HT1080 (cell line): ENCODE measurements at places on chromosomes 7 and 10.

DNA sequence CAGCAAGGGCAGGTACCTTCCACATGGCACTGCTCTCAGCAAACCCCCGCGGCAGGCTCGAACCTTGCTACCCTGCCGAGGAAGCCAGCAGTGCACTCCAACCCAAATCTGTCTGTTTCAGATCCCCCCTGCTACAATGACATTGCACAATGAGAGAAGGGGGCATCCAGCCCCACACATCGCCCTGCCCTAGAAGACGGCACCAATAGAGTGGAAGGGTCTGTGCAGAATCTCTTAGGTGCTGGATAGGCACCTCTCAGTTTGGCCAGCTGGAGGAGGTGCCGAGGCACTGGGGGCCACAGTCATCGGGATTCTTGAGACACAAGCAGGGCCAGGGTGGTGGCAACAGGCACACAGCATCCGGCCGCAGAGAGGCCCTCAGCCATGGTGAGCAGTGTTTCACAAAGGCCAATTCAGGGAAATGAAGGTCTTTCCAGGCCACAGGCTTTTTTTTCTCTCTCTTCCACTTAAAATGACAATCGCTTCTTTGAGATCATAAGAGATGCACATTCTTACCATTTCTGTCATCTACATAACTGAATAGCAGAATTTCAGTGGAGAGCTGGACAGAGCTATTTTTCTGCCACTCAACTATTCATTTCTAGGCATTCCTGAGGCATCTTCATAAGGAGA is 281.3 kb downstream of the TNS3 start:
- no peak for DNase-seq

GRCh38 chr10:90328896-90329295 is 528.9 kb downstream of the HTR7 start:
- no peak for DNase-seq

GRCh38 chr7:139714163-139714901 is 63.5 kb downstream of the HIPK2 start:
- no peak for DNase-seq

DNA sequence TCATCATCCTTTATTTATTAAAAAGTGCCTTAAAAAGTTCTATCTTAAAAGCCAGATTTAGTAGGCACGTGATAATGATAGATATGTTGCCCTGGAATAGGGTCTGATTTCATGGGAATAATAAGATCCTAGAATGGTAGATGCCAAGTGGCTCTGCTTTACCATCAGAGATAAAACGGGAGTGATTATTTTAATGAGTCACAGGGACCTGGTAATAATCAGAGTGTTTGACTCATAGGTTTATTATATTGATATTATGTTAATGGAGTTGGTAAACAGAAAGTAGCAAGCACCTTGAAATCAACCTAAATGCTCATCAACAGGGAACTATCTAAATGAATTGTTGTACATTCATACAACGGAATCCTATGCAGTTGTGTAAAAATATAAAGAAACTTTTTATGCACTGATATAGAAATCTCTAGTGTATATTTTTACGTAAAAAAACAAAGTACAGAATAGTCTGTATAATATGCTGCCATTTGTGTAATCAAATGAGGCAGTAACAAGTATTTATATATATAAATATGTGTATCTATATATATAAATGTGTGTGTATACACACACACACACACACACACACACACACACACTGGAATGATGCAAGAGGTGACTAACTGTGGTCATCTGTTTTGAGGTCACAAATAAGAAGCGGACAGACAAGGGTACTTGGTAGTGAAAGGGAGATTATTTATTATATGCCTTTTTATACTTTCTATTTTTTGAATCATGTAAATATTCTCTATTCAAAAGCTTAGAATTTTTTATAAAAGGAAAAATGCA is 78.6 kb upstream of the DYNC1I1 start:
- DNase-seq: peak; percentile 32

GRCh38 chr7:147595042-147595441 is 995.5 kb upstream of the C7orf33 start:
- no peak for DNase-seq
